Right cardiac atrium (tissue), 5 donors: ENCODE measurements at places on chromosomes 2 and 18. TPM values are rescaled to one million over a fixed set of nuclear protein-coding genes. Genes with fewer than 3 reads are reported as not detected.

DNA sequence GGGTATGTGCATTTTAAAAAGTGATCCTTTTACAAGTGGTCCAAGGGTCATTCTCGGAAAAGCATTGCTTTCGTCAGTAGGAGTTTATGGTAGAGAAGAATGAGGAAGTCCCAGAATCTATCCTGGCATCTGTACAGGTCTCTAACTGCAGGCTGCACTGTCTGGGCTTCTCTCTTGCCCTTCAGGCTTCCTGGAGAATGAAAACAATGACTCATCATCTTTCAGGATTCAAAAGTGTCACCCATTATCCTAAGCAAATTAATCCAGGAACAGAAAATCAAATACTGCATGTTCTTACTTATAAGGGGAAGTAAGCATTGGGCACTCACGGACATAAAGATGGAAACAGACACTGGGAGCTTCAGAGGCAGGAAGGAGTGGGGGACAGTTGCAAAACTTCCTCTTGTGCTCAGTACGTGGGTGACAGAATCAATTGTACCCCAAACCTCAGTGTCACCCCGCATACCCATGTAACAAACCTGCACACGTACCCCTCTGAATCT is 60.2 kb upstream of the TXNDC2 start:
- DNase-seq, result no peak

DNA sequence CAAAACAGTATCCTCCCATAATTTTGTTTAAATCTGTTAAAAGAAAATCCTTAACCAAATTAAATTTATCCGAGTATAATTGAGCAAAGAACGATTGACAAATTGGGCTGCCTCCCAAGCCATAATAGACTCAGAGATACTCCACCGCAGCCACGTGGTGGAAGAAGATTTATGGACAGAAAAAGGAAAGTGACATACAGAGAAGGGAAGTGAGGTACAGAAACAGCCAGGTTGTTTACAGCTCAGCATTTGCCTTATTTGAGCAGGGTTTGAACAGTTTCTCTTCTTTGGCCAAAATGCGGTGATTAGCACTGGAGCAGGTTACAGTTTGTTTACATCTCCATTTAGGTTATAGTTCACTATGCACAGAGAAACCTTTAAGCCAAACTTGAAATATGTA is 60.8 kb downstream of the KYNU start:
- no peak for DNase-seq

- DNase-seq, result no peak
These were observed 144.3 kb downstream of the FMNL2 start for GRCh38 chr2:152479282-152479681.

- DNase-seq, result no peak
These were observed 1.4 kb downstream of the ASB3 start for GRCh38 chr2:53785366-53785765.

Gene DAPL1
- not detected for total RNA-seq

Gene TTN
- 1,874 TPM for total RNA-seq
